T-helper 17 cell (primary cell): ENCODE measurements at places on chromosomes 13 and 19.

- no peak for DNase-seq
Observed at GRCh38 chr19:2887391-2887914, 13.3 kb upstream of the ZNF57 start.

- no peak for DNase-seq
Observed at GRCh38 chr13:76928456-76928855, 19.9 kb upstream of the ACOD1 start.

DNA sequence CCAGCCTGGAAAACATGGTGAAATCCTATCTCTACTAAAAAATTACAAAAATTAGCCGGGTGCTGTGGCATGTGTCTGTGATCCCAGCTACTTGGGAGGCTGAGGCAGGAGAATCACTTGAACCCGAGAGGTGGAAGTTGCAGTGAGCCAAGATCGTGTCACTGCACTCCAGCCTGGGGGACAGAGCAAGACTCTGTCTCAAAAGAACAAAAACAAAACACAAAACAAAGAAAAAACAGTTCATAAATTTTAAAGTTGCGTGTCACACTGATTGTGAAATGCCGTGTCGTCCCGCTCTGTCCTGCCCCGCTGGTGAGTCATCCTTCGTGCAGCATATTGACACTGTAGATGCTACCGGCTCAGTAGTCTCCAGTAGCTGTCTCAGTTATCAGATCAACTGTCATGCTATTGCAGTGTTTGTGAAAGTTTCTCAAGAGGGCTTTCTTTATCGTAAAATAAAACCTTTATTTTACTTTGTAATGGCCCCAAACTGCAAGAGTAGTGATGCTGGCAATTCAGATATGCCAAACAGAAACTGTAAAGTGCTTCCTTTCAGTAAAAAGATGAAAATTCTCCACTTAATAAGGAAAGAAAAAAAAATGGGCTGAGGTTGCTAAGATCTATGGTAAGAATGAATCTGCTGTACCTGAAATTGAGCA, 36.4 kb upstream of the IGFL1 start:
- DNase-seq: no peak

DNA sequence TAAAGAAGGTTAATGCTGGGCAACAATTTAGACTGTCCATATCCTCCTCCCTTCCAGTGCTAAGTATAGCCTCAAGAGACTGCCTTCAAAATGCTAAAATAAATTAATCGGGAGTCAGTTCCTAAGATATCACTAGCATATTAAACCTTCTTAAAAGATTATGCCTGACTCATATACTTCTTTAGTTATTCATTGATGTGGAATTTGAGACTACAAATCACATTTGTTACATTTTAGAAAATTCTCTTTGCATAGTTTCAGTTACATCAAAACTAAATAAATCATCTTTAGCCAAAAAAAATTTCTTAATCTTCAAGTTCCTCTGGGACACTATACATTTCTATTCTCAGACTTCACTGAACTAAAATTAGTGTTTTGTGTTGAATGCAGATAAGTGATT, 769.1 kb downstream of the PCDH9 start:
- DNase-seq: no peak

GRCh38 chr13:51838240-51838846, 6.6 kb downstream of the TMEM272 start:
- no peak for DNase-seq

DNA sequence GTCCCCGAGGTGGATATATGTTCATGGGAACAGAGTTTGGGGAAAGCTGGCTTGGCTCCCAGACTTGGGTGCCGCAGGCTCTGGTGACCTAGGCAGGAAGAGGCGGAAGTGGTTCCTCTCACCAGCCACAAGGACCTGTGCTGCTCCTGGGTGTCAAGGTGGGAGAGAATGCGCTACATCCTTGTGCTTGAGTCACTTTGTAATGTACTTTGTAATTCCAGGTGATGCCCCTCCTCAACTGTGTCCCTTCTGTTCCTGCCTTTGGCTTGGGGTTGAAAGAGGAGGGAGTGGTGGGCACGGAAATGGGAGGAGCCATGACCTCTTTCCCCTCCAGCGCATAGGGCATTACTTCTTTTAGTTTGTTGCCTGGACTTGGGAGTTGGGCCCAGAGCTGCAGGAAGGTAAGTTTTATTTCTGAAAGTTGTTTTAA, 10.9 kb downstream of the GARRE1 start:
- DNase-seq: no peak

DNA sequence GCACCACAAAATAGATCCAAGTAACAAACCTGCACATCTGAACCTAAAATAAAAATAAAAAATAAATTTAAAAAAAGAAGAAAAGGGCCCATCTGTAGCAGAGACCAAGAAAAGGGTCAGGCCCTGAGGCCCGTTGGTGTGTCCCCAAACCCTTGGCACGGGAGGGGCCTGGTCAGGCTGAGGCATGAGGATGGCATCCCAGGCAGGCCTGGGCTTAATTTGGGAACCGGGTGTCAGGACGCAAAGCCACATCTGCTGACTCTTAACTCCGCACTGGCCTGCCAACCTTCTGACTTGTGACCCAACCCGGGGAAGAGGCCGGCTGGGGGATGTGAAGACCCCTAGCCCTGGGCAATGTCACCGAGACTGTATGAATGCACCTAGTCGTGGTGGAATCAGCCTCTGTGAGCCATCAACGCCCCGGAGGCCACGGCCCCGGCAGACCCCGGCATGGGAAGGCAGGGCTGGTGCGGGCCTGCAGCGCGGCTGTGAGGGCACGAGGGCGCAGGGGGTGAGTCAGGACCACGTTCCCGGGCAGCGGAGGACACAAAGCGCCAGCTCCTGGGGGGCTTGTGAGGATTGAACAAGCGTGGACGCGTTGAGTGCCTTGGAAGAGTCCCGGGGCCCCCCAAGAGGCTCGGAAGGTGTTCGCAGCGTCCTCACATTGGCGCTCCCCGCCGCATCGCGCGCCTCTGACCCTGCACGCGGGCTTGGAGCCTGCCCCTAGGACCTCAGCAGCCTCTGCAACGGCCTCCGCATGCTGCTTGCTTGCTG, 38.2 kb downstream of the ATP12A start:
- DNase-seq: no peak

DNA sequence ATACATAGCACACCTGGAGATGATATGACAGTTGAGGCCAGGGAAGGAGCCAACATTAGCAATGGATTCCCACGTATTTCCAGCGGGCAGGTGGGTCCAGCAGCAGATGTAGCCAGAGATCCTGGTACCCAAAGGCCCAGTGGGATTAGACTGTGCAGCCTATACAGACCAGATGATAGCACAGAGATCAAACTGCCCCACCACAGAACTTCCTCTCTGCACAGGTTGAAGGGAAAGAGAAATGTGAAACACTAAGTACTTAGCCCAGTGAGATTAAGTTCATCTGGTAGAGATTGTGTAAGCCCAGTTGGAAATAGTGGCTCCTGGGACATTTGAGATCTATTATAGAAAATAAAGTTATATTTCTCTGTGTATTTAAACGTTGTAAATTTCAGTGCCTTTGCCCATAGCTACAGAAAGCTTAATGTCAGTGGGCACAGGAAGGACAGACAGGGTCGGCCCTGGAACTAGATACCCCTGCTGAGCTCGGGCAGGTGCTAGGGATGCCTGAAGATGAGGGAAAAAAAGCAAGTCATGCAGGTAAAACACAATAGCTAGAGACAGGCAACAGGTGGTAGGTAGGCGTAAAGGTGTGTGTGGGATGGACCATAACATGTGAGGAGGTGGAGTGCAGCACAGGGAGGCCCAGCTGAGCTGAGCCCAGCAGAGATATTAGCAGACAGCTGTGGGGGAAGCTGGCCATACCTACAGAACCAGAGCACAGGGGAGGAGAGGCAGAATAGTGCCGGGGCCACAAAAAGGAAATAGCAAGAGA, 27.3 kb upstream of the SPATA13 start:
- no peak for DNase-seq

GRCh38 chr13:21615427-21615826, 11.5 kb upstream of the MICU2 start:
- DNase-seq: no peak

DNA sequence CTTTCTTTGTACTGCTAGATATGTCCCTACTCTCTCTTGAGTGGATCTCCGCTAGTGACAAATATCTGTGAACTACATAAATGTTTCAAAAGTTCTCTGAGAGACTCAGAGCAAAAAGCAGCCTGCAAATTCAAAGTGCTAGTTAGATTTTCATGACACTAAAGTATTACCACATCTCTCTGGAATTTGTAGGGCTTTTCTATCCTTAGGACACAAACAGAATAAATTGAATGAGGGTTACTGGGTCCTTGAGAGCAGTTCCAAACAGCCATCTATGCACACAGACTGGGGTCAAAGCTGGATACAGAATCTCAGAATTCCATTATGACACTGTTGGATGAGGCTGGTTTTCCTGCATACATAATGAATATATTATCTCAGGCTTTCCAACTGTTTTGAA, 953.2 kb downstream of the DIAPH3 start:
- no peak for DNase-seq

GRCh38 chr13:23751195-23751594, 138.0 kb downstream of the MIPEP start:
- DNase-seq: no peak

DNA sequence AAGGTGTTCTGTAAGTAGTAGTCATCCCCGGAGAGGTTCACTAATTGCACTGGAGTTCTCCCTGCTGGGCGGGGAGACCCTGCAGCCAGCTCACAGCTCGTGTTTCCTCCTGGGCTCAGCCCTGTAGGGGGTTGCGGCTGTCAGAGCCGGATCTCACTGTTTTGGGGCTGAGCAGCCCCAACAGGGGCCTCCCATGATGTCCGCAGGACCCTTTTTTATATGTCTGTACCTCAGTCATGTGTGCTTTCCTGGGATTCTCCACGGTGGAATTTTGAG, 130.2 kb upstream of the MCF2L start:
- DNase-seq: no peak

- DNase-seq: no peak
Observed at GRCh38 chr19:16207490-16208025, 9.8 kb downstream of the AP1M1 start.

DNA sequence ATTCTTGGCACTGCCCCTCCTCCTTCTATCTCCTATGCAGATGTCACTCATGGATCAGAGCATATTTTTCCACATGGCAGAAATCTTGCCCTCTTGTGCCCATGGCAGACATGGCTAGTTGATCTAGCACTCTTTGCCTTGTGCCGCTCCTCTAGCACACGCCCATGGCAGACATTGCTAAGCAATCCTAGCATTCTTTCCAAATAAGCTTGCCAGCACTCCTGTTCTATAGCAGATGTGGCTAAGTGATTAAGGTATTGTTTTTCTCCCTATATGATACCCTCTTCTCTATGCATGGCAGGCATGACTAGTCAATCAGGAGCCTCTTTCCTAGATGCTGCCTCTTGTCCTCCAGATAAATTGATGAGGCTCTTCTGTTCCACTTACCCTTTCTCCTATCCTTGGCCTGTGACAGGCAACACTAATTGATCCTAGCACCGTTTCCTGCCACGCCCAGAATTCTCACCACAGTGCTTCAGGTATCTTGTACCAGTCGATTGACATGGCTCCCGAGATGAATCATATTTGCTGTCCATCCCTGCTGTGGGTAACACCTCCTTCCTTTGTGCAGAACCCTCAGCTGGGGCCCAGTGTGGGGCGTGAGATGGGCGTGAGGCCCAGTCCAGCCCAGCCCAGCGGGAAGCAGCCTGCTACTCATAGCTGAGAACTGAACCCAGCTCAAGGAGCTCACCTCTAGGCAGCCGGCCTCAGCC, 26.9 kb downstream of the TMED1 start:
- DNase-seq: no peak

GRCh38 chr19:40452016-40452415, 7.9 kb upstream of the SERTAD3 start:
- DNase-seq: no peak

- no peak for DNase-seq
Observed at GRCh38 chr19:38592940-38593339, 24.8 kb downstream of the MAP4K1 start.

GRCh38 chr13:68026077-68026476, 795.9 kb upstream of the PCDH9 start:
- DNase-seq: no peak

DNA sequence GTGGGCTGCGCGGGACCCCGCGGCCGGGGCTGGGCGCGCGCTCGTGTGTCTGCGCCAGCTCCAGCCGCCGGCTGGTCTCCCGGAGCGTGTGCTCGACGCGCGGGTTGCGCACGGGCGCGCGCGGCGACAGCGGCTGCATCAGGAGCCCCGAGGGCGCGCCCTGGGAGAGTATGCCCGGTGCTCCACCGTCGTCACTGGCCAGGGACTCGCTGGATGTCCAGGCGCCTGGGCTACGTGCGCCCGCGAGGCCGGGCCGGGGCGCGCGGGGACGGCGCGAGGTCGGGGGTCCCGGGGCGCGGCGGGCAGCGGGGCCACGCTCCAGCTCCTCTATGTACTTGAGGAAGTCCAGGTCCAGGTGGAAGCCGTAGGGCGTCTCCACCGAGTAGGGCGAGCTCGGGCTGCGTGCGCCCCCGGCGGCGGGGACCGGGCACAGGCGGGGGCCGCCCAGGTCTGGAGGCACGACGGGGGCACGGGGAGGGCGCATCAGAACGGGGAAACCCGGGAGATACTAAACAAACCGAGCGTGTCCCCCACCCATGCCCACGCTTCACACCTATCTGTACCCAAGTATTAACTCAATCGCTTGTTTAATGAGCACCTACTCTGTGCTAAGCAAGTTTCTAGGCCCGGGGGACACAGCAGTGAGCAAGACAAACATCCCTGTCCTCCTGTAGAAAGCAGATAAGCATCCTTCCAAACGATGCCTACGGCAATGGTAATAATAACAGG, 7.6 kb downstream of the KANK3 start:
- DNase-seq: no peak

GRCh38 chr13:43720780-43721397, 65.9 kb downstream of the ENOX1 start:
- no peak for DNase-seq

DNA sequence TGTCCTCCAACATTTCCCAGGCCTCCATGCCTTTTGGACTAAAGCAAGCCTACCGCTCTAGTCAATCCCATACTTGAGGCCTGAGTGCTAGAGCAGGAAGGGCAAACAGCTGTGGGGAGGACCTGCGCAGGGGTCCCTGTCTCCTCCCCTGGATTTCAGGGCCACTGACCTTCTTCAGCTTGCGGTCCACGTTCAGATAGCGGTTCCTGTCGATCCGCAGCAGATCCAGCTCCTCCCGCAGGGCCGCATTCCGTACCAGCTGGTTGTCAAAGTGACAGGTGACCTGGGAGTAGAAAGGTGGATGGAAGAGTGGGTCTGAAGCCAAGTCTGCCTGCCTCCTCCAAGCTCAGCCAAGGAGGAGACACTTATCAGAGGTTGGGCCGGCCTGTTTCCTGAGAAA, 14.0 kb upstream of the EMP3 start:
- no peak for DNase-seq

DNA sequence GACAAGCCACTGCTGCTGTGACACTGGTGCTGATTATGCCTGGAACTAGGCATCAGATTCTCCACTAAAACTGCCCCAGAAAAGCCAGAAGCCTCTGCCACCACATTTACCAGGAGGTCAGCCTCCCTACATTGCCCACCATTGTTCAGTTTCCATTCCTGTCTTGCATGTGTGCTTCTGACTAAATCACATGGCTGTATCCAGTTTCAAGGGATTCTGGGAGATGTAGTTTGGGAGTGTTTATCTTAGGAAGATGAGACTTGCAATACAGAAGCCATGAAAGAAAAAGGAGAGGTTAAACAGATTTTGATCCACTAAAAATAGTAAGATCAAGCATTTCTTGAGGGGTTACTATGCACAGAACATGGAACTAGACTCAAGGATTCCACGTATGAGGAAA, 40.7 kb upstream of the SERPINE3 start:
- no peak for DNase-seq
